ENCODE measurements at places on chromosomes 12 and 14.
A peak's percentile ranks its signal among the peaks of the same experiment; 100 is the strongest.

DNA sequence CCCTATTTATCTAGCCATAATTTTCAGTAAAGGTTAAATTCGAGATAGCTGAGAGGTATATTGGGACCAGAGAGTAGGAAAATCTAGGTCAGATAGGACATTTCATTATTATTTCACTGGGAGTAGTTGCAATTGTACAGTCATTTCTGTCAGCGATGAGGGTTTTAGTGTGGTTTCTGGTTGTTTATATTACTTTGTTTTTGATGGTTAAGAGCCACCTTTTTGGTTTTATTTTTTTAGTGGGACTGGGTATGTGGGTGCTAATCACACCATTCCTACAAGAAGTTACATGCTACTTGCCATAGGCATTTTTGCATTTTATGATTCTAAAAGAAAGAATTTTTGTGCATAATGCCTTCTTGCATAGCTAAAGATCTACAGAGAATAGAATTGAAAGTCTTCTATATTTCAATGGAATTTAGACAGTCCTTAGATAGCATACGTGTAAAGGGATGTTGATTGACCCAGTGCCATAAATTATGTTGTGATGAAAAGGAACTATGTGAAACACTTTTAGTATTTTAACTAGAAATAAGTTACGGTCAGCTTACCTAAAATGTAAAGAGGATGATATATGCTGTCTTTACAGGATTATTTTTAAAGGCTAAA, 85.2 kb downstream of the KTN1 start:
- DNase-seq, result no peak

GRCh38 chr12:4809449-4810218, 89.4 kb downstream of the GALNT8 start:
- DNase-seq, result no peak

DNA sequence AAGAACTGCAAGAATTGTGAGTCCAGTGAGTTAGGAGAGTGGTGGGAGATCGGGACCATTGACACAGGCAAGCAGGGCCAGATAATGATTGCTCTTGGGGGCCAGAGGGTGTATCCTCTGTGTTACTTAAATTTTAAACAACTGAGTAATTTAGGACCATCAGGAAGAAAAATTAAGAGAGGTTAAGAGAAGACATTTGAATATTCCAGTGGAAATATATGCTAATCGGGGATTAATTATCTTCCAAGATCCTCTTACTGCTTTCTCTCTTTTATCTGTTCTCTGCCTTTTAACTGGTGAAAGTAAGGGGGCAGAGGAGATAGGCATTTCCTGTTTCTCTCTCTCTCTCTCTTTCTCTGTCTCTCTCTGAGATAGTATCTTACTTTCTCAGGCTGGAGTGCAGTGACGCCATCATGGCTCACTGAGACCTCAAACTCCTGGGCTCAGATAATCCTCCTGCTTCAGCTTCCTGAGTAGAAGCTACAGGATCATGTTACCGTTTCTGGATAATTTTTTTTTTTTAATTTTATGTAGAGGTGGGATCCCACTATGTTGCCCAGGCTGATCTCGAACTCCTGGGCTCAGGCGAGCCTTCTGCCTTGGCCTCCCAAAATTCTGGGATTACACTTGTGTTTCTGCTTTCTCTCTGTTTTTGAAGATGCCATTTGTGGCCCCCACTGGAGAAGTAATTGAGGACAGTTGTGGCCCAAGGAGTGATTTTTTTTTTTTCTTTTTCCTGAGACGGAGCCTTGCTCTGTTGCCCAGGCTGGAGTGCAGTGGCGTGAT, 85.1 kb downstream of the DIP2B start:
- DNase-seq, result no peak

- DNase-seq, result no peak
Measured at GRCh38 chr14:74950795-74951442, 4.5 kb downstream of the PGF start.

- no peak for DNase-seq
Measured at GRCh38 chr14:104429291-104429861, 150.2 kb upstream of the C14orf180 start.

GRCh38 chr14:91968280-91968679, 20.8 kb upstream of the FBLN5 start:
- no peak for DNase-seq

DNA sequence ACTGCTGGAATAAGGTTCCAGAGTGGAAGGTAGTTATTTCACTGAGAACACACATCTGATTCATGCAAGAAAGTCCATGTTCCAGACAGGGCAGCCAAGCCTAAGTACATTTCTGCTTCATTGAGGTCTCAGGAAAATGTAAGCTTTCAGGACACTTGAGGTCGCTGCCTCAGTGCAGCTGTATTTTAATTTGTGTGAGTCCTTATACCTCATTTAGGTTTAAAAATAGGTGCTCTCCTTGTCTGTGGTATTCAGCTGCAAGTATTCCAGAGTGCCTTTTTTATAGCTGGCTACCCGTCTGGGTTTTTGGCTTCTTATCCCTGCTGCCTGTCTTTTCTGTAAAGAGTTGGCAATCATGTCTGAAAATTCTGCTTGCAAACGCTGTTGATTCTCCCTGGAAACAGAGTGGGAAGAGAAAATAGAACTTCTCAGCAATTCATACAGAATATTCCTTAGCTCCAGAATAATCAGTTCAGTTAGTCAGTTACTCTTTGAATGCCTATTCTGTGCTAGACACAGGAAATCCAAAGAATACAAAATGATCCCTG, 45.3 kb upstream of the PLBD1 start:
- DNase-seq, result no peak

DNA sequence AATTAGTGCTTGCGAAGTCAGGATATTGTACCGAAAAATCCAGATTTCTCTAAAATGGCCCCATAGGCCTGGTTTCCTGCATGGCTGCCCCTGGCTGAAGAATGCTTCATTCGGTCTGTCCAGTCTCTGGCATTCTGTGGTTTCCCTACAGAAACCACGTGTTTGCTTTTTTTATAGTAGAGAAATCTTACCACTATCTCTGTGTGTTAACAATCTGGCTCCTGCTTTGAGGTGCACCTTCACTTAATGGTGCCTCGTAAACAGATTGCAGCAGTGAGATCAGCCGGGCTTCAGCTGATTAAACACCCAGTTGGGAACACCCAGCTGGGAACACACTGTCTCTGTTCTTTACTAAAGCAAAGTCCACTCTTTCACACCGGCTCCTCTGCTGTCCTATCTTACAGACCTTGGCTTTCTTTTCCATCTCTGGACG, 6.7 kb upstream of the DNAAF2 start:
- no peak for DNase-seq

- no peak for DNase-seq
Measured at GRCh38 chr12:46212108-46212982, 56.5 kb downstream of the SLC38A1 start.

DNA sequence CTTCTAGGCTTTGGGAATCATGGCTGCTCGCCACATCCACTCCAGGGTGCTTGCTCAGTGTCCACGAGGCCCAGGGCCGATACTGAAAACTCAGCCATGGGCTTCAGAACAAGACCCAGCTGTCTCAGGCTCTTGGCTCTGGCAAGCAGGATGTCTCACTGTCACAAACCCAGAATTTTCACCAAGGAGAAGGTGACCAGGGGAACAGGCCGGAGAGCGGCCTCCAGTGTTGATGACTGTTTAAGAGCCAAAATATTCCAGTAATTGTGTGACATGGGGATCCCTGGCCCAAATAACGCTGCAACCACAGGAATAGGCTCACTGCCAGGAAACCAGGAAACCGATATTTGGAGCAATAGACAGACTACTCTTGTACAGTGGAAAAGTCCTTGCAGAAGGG, 9.8 kb upstream of the SERPINA5 start:
- DNase-seq, result no peak

DNA sequence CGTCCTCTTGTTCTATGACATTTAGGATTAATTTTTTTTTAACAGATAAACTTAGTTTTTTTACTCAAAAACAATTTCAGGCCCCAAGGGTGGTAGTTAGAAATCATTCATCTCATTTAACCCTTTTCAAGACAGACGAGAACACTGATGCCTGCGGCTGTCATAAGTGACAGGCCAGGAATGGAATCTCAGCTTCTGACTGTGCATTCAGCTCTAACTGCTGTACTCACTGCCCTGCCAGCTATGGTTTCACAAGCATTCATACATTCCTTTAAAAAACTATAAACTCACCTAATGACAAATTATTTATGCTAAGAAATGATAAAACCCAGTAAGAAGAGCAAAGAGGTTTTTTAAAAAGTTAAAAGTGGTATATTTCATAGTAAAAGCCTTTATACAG, 8.8 kb downstream of the DENND5B start:
- DNase-seq, result no peak

DNA sequence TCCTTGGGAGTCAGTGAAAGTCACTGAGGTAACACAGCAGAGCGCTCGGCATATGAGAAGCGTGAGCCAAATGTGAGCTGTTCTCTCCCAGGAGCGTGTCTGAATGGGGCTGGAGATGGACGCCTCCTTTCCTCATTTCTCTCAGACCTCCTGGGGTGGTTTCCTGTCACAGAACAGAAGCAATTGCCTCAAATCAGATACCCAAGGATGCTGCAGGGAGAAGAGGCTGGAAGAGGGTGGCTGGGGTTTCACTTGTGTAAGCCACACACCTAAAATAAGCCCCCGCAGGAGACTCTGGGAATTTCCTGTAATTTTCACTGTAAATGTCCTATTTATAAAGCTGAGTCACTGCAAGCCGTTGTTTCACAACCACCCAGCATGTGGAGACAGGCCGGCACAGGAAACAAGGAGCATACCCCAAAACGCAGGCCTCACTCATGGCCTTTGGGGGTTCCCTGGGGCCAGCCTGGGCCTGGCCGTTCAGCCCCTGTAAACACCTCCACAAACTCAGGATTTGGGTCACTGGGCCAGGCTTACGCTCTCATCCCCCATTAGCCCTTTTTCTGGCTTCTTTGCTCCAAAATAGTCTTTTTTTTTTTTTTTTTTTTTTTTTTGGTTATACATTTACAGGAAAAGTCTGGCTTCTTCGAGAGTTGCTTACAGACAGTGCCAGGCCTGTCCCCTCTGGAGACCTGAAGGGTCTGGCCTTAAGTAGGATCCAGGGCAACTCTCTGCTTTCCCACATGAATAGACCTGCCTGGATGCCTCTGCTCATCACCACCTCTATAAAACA, 55.3 kb downstream of the VCPKMT start:
- no peak for DNase-seq

DNA sequence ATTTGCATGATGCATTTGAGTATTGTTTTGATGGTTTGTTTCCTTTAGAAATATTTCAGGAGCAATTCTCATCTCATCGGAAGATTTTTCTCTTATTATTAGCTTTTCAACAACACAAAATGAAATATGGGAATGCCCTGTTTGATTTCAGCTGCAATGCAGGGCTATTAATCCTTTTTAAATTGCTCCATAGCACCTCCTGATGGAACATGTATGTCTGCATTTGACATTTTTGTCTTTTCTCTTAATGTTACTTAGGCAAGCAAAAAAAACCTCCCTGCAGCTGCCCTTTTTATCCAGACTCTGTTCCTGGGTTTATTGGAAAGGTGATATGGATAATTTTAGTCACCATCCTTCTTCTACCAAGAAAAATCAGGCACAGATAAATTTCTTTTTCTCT, 895.8 kb downstream of the RPS29 start:
- DNase-seq, result no peak

GRCh38 chr12:124607681-124608425, 40.4 kb upstream of the NCOR2 start:
- DNase-seq, result no peak

DNA sequence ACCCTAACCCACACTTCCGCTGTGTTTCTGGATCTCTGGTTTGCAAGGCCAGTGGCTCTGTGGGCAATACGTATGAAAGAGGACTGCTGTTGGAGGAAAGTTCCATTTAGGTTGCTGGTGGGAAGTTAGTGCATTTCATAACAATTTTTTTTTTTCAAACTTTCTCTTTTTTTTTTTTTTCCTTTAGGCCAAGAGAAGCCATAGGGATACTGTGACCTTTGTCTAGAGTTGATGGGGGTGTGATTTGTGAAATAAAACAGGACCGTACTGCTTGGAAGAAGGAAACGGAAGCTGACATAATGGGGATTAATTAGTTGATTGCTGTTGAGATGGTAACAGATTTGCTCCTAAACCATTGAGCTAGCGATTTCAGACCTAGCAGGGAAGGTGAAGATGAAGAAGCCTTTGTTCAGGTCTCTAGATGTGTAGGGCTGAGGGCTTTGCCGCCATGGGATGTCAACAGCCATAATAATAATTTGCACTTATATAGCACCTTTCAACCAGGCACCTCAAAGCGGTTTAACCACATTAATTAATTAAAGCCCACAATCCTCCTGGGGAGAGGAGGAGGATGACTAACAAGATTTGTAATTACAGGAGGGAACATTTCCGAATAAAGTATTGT, 315.3 kb downstream of the ZFP36L1 start:
- DNase-seq, result no peak

DNA sequence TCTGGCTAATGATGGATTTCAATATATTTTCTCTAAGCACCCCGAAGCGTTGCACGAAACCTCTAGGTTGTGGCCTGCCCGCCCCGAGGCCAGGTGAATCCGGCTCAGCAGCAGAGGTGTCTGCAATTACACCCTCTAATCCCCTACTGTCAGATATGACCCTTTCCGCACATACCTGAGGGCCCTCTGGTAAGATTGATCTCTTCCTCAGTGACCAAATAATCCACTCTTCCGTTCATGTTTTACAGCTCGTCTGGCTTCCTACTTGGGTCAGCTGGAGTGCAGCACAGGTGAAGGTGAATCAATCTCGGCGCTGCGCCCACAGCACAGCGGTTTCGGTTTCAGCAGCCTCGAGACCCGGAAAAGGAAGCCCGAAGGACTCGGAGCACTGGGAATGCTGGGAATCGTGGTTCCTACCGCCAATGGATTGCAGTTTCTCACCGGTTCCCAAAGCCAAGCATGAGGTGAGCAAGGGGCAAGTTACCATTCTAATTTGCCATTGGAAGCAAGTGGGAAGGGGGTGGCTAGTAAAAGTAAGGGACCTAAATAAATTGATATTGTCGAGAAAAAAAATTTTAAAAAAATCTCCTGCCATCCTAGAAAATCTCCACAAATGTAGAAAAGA, at the start of gene SYNJ2BP:
Gene SYNJ2BP, minus strand, starts transcription at position 366 of the 625 bp plus-strand sequence. Its CDS starts 127 bp downstream, at position 239.
- DNase-seq, result peak; percentile 7

DNA sequence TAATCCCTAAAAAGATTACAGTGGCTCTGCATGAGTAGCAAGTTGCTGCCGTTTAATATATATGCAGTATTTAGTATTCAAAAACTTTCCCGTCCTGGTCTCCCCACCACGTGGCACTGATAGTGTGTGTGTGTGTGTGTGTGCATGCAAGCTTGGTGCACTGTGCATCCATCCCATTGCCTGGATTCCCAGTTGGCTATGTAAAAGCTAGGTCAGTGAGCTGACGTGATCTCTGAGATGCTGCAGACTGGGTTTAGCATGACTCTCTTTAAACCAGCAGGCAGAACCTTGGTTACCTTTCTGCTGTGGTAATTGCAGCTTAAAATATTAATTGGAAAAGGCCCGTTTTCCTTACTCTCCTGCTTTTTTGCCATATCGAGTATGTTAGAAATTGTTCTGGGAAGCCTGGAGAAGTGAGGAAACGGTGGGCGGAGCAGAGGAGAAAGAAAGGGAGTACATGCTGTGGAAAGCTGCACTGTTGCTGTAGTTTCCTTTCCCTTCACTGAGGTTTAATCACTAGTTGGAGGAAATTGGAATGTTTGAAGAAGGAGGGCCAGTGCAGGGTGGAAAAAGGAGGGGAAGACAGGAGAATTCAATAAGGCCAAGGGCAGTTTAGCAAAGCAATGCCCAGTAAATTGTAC, 4.0 kb upstream of the CNTN1 start:
- DNase-seq, result no peak
